ENCODE measurements at places on chromosomes 1 and 21.

DNA sequence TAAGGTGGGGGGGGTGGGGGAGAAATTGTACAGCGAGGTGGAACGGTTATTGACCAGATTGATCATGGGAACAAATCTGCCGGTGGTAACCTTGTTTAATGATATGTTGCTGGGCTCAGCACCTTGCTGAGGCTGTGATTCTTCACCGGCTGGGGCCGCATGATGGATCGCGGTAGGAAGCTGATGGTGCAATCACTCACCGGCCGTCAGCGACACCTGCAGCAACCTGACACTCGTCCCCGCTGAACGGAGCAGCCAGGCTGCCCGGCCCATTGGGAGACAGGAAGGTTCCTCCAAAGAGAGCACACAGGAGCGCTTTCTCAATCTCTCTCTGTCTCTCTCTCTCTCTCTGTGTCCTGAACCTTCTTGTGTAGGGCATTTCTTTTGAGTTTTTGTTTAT lies 128.5 kb upstream of the RRP15 start:
- no peak for DNase-seq

- no peak for DNase-seq
Observed at GRCh38 chr1:41691424-41691823, 206.9 kb upstream of the EDN2 start.

DNA sequence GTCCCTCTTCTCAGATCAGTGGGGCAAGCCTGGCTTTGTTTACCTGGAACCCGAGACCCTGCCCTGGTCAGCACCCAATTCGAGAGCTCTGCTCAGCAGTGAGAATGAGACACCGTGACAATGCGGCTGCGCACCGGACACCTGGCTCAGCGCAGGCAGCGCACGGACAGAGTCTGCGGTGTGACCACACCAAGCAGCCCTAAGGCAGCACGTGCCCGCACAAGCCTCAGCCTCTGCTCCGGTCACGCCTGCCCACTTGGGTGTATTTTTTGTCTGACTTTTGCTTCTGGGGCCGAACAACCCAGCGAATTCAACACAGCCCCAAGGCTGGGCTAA lies 4.7 kb downstream of the KRTAP10-8 start:
- DNase-seq: no peak

DNA sequence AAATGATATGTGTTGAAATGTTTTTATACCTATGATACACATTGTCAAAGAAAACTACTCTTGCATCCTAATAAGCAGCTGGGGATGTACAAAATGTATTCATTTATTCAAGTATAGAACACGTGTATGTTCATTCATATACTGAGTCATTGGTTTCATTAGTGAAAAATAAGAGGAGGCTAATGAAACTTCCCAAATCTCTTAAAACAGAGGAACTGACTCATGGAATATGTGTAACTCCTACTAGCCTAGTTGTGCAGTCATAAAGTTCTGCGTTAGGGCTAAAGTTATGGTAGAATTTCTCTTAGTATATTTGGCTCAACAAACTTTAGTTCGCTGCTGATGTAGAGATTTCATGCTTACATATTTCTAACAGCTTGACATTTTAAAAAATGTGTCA lies 441.6 kb downstream of the NCAM2 start:
- no peak for DNase-seq

DNA sequence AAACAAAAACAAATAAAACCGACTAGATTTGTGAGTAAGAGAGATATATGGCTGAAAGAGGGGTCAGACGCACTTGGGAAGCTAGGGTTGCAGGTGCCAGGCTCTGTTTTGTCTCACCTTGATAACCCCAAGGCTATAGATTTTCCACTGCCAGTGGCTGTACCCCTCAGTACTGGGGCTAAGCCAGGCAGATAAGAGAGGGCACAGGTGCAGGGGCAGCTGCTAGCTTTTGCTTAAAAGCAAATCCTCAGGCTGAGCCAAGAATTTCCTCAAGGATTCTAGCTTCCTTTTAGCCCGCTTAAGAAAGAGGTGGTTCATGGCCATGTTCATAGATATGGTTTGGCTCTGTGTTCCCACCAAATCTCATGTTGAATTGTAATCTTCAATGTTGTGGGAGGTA lies 57.9 kb downstream of the OVGP1 start:
- DNase-seq: no peak

DNA sequence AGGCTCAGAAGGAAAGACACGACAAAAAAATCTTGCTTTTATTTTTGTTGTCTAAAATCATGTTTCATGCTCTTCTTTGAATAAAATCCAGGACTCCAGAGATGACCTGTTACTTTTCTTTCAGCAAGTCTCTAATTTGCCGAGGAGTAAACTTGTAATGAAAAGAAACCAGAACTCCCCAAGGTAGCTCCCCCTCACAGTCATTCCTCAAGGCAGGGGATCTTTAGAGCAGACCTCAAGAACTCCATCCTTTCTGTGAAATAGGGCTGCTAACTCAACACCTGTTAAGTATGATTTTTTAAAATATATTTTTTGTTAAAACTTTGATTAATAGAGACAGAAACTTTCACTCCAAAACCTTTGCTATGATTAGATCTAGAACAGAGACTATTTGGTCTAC lies 82.7 kb upstream of the ABCD3 start:
- no peak for DNase-seq

GRCh38 chr1:56099766-56100265 lies 479.5 kb downstream of the PLPP3 start:
- no peak for DNase-seq

GRCh38 chr1:6582370-6582769 lies 2.6 kb downstream of the ZBTB48 start:
- no peak for DNase-seq

DNA sequence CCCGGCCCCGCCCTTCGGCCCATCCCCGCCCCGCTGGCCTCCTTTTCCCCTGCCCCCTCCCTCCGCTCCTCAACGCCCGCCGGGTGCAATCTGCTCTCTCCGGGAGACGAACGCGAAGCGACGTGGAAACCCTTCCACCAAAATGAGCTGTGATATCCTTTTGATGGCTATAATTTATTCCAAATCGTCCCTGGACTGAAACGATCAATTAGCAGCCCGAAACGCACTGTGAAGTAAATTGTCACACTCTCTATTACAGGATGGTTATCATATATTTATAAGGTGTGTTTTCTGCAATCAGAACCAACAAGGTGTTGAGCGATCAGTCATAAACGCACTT lies 134.6 kb upstream of the BARHL2 start:
- no peak for DNase-seq

DNA sequence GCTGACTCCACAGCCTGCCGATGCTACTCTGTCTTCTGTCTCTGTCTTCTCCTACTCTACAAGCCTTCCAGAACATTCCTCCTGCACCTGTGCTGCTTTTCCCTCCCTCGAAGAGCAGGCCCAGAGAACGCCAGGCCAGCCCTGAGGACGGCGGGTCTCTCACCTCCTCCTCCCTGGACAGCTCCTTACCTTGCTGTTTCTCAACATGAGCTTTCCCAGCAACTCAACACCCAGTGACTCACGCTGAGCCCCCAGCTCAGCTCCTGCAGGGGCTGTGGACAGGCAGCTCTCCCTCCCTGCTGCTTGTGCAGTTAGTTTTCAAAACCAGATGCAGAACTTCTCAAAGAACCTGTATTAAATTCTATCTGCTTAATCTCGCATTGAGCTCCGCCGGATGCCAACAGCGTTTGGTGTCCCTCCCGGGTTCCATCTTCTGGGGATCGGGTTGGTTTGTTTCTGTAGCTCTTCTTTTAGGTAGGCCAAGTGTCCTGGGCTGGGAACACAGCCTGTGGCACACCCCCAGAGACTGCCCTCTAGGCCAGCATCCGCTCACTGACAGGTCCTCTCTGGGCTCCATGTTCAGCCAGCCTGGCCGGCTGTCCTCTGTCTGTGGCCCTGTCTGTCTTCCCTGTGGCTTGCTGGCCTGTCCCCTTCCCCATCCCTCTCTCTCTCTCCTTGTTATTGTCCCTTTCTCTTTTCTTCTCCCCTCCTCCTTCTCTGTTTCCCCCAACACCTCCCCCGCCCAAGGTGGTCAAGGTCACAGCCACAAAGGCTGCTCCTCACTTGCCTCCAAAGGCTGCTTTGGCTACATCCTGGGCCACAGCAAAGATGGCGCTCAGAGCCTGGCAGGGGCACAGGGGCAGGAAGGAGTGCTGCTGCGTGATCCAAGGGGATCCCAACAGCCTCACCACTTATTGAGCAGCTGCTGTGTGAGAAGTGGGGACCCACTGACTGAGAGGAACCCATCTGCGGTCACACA lies 391.0 kb downstream of the MATN1 start:
- no peak for DNase-seq

GRCh38 chr1:212699104-212699624 lies 476 bp downstream of the BATF3 start:
- peak; percentile 24 for DNase-seq

GRCh38 chr1:97864615-97865014 lies 56.2 kb downstream of the DPYD start:
- DNase-seq: no peak

- no peak for DNase-seq
Observed at GRCh38 chr1:43123031-43123430, 49.1 kb downstream of the EBNA1BP2 start.

DNA sequence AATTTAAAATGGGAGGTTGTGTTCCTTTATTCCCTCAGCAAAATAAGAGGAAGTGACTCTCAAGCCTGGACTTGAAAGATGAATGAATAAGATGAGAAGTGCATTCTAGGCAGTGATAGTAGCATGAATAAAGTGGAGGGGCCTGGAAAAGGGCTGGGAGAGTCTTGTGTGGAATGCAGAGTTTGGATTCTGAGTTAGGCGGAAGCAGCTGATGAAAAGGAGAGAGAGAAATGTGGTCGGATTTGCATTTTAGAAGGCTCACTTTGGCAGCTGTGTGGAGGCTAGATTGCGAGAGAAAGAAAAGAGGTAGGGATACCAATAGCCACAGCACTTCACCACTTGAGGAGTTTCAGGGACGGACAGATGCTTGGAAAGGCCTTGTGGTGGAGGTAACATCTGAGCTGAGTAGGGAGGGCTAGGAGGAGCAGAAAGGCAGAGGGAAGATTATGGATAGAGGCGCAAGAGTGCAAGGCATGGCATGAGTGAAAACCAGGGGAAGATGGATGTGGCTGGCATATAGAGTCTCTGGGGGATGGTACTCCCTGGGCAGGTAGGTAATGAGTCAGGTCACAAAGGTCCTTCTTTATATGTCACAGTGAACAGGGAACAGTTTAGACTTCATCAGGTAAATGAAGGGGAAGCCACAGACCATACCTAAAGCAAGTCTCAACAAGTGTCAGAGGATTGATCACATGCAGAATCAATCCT lies 59.6 kb downstream of the ST3GAL3 start:
- no peak for DNase-seq

- DNase-seq: no peak
Observed at GRCh38 chr1:170369000-170369399, 163.0 kb upstream of the GORAB start.

- no peak for DNase-seq
Observed at GRCh38 chr21:41210426-41211059, 42.6 kb downstream of the BACE2 start.

DNA sequence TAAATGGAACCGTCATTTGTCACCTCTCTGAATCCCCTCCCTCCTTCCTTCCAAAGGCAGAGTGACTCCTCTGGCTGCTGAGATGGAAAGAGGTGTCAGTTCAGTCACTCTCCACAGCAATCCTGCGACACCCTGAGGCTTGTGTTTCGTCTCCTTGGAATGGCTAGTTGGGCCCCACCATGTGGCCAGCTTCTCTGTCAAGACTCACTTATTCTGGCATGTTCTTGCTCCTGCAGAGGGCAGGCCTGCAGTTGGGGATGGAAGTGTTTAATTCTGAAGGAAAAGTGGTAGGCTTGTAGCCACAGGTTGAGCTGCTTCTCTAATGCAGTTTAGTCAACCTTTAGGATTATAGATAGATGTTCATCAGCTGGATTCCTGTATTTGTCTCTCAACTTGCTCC lies 149.6 kb downstream of the LMO4 start:
- DNase-seq: no peak

- DNase-seq: no peak
Observed at GRCh38 chr21:32807717-32808380, 36.3 kb upstream of the PAXBP1 start.

DNA sequence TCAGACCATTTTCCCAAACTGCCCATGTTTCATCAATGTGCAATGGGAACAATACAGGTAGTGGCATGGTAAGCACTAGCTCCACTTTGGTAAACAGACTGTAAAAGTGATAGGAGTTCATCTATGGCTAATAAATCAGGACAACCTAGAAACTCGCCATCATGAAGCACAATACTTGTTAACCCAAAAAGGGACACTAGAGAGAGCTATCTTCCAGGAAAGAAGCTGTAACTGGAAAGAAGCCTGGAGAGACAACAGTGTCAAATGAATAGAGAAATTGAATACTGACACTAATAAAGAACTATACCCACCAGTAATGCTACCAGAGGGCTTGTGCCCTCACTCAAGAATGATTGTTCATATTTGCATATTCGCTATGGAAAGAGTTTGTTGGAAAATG lies 164.7 kb upstream of the RGS18 start:
- DNase-seq: no peak

GRCh38 chr1:92749024-92749634 lies 35.8 kb downstream of the EVI5 start:
- peak; percentile 18 for DNase-seq

DNA sequence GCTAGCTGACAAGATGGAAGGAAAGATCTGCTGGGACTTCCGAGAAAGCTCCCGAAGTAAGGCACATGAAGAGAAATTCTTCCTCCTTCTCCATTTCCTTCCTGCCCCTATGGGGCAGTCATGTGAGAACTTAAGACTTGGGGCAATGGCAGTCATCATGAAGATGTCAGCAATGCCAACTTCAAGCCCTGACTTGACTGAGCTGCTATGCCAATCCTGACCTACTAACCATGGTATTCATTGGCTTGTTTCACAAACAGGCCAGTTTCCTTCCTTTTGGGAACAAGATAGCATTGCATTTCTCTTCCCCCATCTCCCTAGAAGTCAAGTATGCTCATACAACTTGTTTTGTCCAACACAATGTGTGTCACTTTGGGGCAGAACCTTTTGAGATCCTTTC lies 25.5 kb downstream of the GRIK1 start:
- no peak for DNase-seq

- DNase-seq: no peak
Observed at GRCh38 chr21:31943561-31943960, 70.7 kb downstream of the HUNK start.

DNA sequence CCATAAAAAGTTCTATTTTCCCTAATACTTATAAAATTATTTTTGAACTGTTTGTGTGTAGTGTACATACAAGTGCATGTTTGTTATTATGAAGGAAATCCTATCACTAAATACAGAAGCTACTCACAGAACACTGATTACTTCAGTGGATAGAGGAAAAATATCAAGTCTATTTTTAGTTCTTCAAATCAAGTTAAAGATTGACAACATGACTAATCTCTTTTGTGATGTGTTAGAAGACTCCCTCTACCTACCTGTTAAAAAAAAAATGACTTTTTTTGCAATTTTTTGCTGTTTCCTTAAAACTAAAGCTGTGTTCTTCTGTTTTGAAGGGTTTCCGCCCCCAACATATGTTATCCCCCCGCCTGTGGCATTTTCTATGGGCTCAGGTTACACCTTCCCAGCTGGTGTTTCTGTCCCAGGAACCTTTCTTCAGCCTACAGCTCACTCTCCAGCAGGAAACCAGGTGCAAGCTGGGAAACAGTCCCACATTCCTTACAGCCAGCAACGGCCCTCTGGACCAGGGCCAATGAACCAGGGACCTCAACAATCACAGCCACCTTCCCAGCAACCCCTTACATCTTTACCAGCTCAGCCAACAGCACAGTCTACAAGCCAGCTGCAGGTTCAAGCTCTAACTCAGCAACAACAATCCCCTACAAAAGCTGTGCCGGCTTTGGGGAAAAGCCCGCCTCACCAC lies 45.5 kb downstream of the NCF2 start:
- no peak for DNase-seq

GRCh38 chr21:42262831-42263231 lies 43.9 kb downstream of the ABCG1 start:
- DNase-seq: no peak

GRCh38 chr1:205335692-205336091 lies 14.1 kb upstream of the NUAK2 start:
- DNase-seq: peak; percentile 67

Measured in stimulated activated CD4-positive, alpha-beta T cell treated with anti-CD3 and anti-CD28 coated beads, Interleukin-2, amount 100 ng/mL, for 4 hours (primary cell).